GM18507 (cell line): ENCODE measurements at places on chromosomes 3 and 15.
A peak's percentile ranks its signal among the peaks of the same experiment; 100 is the strongest.

DNA sequence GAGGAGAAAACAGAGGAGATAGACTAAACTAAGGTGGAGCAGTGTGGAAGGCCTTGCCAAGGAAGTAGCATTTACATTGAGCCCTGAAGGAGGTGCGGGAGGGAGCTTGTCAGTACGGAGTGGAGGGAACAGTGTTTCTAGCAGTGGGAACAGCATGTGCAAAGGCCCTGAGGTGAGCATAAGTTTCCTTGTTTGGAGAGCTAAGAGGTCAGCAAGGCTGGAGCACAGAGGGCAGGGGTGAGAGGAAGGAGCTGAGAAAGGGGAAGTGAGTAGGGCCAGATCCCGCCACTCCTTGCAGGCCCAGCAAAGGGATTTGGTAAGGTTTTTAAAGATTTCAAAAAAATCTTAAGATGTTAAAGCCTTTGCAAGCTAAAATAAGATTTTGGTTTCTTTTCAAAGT is 70.1 kb downstream of the HMCES start:
- DNase-seq: no peak

- DNase-seq: no peak
Measured at GRCh38 chr15:63073497-63074172, 31.1 kb downstream of the TPM1 start.

- no peak for DNase-seq
Measured at GRCh38 chr3:115293321-115293720, 146.2 kb upstream of the ZBTB20 start.

- DNase-seq: no peak
Measured at GRCh38 chr3:77055841-77056341, 16.0 kb downstream of the ROBO2 start.

GRCh38 chr3:195064300-195064931 is 206.5 kb downstream of the XXYLT1 start:
- DNase-seq: no peak

- no peak for DNase-seq
Measured at GRCh38 chr3:148315756-148316155, 381.9 kb upstream of the AGTR1 start.

DNA sequence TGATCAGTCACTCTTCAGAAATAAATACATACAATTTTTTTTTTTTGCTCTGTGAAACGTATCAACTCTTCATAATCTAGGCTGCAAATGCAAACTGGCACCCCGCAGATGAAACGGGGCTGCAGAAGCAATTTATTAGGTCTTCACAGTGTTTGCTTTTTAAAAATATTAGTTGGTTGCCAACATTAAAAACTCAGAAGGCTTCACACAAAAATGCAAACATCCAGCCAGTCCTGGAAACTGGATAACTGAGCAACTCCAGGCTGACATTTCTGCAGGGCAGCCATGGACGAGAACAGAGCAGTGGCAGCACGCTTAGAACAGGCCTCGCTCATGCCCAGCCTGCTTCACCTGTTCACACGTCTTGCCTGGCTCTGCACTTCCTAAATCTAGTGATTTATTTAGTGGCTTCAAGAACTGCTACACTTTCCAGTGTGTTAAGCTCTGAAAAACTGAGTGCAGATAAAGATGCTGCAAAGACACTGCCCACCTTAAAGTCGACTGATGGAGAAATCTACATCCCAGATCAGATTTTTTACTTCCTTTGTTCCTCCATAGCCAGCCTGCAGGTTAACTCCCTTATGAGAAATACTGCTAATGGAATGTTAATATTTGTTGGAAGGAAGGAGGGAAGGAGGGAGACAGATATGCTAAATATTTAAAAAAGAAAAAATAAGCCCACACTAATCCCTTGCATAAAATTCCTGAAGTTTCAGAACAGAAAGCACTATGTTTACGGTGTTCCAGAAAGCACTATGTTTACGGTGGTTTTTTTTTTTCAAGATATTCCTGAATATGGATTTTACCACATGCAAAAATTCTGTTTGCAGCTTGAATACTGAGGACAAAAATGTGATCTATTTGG is 53.6 kb downstream of the SETMAR start:
- DNase-seq: no peak

DNA sequence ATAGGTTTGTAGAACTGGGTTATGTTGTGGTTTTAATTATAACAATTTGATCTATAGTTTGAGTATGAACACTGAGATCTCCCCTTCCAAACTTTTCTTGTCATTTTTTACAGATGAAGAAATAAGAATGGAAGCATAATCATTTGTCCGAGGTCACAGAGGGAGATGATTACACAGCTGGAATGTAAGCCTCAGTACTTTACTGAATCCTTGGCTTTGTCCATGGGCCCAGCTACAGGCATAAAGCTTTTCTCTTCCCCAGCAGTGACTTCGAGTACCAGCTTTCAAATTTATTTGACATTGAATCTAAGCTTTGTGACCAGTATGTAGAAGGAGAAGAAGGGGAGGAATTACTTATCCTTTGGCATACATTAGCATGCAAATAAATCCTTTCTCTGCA is 80.9 kb upstream of the DCBLD2 start:
- DNase-seq: no peak

- DNase-seq: no peak
Measured at GRCh38 chr15:94395640-94396039, 164.3 kb downstream of the MCTP2 start.

- DNase-seq: no peak
Measured at GRCh38 chr3:47260605-47261004, 22.0 kb downstream of the KIF9 start.

DNA sequence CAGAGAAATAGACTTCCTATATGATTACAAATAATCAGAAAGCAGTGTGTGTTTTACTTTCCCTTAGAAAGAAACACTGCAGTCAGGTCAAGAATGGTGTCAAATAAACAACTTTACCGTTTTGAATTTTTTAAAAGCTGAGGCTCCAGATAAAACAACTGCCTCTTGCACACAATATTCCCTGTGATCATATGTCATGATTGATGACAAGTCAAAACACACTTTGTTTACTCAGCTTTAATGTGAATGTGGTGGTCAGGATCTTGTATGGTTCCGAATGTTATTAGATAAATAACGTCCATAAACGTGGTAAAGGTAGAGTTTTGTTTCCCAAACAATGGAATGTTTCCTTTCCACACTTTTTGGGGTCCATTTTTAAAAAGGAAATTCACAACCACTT is 428.4 kb upstream of the MDFIC2 start:
- no peak for DNase-seq

DNA sequence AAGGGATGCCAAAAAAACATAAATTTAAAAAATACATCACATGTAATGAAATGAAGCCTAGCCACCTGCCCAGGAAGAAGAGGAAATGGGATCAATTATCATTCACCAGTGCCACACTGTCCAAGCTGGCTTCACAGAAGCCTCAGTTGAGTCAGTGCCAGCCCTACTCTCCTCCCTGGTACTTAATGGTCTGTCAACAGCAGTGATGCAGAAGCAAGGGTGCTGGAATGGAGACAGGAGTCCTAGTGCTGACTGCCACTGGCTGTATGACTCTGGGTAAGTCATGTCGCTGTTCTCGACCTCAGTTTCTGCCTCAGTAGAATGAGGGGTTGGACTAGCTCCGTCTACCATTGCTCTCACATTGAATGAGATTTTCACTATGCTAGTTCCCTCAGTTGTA is 78.5 kb upstream of the LARS2 start:
- no peak for DNase-seq

- no peak for DNase-seq
Measured at GRCh38 chr3:193809106-193809505, 216.1 kb downstream of the OPA1 start.

DNA sequence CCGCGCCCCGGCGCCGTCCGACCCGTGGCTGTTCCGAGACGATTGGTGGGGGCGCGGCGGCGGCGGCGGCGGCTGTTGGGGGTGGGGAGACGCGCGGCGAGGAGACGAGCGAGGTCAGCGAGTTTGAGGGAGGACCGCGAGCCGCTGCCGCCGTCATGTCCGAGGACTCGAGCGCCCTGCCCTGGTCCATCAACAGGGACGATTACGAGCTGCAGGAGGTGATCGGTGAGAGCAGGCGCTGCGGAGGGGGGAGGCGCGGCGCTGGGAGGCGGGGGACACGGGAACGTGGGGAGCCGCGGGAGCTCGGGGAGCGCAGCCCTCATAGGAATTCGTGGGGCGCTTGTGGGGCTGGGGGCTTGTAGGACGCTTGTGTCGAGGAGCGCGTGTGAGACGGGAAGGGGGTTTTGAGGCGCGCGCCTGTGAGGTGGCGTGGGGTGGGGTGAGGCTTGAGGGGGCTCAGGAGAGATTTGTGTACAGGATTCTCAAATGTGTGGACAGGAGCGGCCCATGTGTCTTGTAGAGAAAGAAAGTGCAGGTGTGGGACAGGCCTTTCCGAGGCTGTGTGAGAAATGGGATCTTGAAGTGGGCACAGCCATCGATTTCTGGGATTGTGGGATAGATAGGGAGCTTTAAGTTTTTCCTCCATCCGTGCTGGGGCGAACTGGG is 518 bp downstream of the OXSR1 start:
- DNase-seq: no peak

- no peak for DNase-seq
Measured at GRCh38 chr3:80554304-80554703, 786.5 kb upstream of the ROBO1 start.

DNA sequence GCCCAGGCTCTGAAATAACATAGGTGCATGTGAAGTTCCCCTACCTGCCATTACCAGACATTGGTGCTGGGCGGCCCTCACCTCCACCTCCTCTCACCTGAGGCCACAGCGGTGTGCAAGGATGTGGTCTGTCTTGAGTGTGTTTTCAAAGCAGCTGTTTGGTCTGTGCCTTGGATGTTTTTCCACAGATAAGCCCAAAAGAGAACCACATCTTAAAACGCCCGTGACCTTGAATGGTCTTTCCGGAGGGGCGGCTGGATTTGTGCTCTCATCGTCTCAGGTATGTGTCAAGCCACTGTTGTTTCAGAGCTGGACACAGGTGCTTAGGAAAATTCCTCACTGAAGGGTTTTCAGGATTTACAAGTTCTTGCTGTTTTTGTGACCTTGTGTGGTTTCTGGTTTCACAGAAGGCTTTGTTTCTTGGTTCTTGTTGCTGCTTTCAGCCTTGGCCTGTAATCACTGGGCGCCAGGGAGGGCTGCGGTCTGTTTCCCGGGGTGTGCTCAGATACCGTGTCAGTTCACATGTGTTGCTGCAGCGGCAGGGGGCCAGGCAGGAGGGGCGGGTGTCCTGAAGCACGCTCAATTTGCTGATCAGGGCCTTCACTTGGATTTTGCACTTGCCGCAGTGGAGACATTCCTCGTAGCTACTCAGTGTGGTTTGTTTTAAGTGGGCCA is 128.4 kb downstream of the IGF1R start:
- DNase-seq: peak; percentile 5

- DNase-seq: no peak
Measured at GRCh38 chr15:41836073-41836472, 2.6 kb upstream of the PLA2G4B start.

DNA sequence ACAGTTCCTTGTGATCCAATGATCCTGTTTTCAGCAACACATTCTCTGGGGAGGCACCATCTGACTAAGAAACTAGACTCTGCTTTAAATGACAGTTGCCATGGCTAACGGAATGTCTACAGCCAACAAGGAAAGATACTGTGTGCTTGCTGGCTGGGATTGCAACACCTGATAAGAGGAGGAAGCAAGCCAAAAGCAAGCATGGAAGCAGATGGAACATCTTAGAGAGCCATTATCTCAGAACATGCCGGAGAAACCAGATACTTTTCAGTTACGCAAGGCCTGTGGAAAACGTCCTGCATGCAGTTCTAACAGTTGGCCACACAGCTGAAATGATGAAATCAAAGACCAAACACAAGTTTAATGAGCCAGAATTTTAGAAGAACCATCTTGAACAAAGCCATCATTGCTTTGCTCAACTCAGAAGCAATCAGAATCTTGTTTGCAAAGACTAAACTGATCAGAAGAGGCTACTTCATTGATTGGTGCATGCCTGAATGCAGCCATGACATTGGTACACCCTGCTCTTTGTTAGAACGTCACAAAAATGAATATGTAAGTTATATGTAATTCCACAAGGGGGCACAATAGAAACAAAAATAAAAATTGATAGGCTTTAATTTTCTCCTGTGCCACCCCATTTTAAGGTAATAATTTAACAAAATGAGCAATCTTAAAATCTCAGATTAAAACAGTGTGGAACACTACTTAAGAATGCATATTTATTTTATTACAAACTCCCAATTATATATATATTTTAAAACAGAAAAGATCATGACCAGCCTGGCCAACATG is 50.8 kb downstream of the GXYLT2 start:
- peak; percentile 33 for DNase-seq

- no peak for DNase-seq
Measured at GRCh38 chr3:152818027-152818426, 16.9 kb upstream of the P2RY1 start.

- no peak for DNase-seq
Measured at GRCh38 chr3:63395960-63396359, 117.9 kb downstream of the SYNPR start.
